IPS-NIHi11 (cell line): ENCODE measurements at places on chromosomes 2 and 18.

GRCh38 chr2:126704434-126705160, 48.6 kb downstream of the GYPC start:
- no peak for DNase-seq

GRCh38 chr2:186848873-186849578, at the start of gene ZSWIM2:
Gene ZSWIM2, minus strand, starts transcription at chr2:186849170. Its CDS starts 40 bp downstream, at chr2:186849130.
- DNase-seq, result peak; percentile 87

DNA sequence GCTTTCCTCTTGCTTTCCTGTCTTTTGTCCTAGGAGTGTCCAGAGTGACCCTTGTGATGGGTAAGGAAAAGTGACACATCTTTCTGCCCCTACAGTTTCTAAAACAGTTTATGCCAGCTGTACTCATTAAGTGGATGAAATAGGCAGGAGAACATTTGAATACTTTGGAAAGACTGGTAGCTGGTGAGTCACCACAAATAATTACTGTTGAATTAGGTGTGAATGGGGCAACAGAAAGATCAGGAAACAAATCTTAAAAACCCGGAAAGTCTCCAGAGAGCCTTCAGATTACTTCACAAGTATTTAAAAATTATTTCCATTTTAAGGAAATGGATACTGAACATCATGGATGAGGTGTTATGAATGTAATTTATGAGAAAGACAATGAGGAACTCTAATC, 278.5 kb downstream of the CLIP4 start:
- no peak for DNase-seq

GRCh38 chr2:190380962-190381412, 27.2 kb upstream of the MFSD6 start:
- no peak for DNase-seq

GRCh38 chr18:40956213-40956612, 998.8 kb upstream of the PIK3C3 start:
- DNase-seq, result no peak

GRCh38 chr2:201194097-201194496, 11.2 kb downstream of the CASP10 start:
- no peak for DNase-seq

- DNase-seq, result peak; percentile 64
These were observed 828 bp downstream of the CIB4 start for GRCh38 chr2:26640331-26640745.

- peak; percentile 59 for DNase-seq
These were observed 152.3 kb downstream of the MEIS1 start for GRCh38 chr2:66587216-66587615.

- no peak for DNase-seq
These were observed 972 bp upstream of the IGFBP5 start for GRCh38 chr2:216696321-216696720.

- DNase-seq, result peak; percentile 52
These were observed 335 bp downstream of the HES6 start for GRCh38 chr2:238239543-238239862.

DNA sequence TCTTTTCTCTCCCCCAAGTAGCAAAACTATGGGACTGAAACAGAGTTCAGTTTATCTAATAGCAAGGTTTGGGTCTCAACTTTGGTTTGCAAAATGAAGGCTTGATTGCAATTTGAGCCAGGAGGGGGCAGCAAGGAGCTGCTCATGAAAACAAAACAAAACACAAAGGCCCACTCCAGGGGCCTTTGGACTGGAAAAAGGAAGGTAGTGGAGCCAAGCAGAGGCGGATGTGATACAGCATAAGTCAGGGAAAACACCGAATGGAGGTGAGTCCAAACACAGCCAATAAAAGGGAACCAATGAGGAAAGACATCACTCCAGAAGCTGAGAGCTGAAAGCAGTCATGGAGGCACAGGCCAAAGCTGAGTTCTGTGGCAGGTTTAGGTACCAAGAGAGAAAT, 799.7 kb upstream of the ACVR2A start:
- peak; percentile 46 for DNase-seq

DNA sequence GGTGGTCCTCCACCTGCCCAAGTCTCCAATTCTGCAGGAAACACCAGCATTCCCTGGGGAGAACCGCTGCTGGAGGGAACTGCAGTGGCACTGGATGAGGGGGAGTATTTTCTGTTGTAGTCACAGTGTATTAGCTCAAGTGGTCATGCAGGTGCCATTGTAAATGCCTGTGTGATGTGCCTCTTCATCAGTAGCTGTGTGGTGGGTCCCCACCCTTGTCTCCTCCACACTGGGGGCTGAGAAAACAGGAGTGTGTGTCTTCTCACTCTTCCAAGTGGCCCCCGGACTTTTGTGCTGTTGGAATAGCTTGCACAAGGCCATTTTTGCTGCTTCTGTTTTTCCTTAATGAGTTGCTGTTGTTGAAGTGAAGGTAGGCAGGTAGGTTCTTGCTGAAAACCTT, 8.7 kb downstream of the NCK2 start:
- DNase-seq, result no peak

DNA sequence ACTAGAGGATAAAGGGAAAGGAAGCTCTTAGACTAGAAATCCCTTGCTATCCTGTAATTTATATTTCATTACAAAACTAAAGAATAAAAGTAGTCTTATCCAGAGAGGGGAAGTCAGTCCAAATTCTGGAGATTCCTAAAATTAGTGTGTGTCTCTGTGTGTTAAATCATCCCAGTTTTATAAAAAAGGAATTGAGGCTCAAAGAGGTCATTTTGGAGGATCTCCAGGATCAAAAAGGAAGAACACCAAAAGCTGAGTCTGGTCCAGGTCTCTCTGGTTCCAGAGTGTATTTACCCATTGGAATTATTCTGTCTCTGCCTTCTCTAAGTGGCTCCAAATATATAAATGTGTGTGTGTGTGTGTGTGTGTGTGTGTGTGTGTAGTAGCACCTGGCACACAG, 166.7 kb downstream of the NRXN1 start:
- no peak for DNase-seq

- no peak for DNase-seq
These were observed 6.1 kb downstream of the IL18R1 start for GRCh38 chr2:102361632-102362241.

- no peak for DNase-seq
These were observed 675.6 kb upstream of the CELF4 start for GRCh38 chr18:38241216-38241615.

DNA sequence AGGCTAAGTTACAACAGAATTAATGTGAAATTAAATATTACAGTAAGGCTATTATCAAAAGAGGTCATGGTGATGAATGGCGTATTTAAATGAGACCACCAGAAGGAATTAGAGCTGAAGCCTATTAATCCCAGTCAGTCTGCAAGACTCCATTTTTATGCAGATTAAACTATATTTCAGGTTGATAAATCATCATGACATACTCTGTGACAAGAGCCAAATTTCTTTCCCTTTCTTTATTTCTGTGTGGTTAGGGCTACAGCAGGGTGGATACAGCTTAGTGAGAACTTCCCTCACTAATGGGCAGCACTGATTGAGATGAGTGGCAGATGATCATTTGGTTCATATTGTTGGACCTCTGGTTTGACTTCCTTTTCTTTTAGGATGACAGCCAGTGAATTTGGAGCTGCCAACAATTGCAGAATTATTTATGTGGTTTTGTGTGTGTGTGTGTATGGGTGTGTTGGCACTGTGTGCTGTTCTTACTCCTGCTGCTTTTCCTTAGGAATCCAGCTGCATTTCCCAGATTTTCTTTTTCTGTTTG, 481.3 kb downstream of the PIK3C3 start:
- no peak for DNase-seq

DNA sequence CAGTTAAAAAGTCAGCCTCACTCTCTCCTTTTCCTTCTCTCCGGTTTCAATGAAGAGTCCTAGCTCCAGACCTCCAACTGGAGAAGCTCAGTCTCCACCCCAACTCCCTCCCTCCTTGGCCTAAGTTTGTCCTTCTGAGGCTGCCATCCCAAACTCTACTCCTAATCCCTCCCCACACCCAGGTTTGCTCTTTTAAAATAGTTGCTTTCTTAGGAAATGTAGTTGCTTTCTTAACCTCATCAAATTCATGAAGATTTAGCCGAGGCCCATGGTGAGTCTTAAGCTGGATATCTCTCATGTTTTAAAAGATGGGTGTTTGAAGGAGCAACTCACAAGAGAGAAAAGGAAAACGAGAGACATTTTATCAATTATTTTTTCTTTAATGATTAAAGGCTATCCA, 937 bp upstream of the LANCL1 start:
- peak; percentile 59 for DNase-seq

DNA sequence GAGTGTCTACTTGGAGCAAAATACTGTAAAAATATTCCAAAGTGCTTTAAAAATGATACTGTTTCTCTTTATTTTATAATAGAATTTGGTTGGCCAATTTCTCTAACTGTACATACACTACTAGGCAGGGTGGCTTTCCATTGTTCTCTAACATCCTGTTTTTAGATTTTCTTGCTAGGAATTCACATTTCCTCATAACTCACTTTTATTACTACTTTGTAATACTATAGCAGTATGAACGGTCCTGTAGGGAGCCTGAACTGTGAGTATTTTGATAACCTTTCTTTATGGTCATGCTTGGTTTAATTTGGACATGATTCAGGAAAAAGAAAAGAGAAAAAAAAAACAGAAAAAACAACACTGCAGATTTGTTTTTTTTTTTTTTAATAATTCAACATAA, 37.8 kb downstream of the GCG start:
- no peak for DNase-seq

- DNase-seq, result no peak
These were observed 95.5 kb upstream of the ATP8B1 start for GRCh38 chr18:57898506-57899124.

- no peak for DNase-seq
These were observed 6.7 kb upstream of the GALNT5 start for GRCh38 chr2:157250836-157251235.

DNA sequence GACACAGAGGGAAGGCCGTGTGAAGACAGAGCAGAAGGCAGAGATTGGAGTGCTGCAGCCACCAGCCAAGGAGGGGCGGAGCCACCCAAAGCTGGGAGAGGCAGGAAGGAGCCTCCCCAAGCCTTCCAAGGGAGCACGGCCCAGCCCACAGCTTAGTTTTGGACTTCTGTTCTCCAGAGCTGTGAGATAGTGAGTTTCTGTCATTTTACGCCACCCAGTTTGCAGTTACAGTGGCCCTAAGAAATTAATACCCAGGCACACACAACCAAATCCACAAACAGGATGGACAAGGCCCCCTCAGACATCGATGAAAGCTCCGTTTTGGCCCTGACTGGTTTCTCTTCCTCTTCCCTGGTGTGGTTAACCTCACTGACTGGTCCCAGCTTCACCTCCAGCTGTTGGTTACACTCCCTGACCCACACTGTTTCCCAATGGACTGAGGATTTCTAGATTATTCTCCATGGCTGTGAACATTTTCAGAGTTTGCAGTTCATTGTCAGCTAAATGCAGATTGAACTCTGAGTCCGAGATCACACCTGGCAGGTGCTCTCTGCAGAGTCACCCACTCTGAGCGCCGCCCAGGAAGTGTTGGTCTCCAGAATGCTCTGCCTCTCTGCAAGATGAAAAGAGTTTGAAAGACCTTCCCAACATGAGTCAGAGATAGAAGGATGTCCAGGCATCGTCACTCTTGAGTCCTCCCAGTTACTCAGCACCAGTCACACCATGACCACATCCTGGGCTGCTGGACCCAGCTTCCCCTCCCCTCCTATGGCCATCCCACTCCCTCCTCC, 100.2 kb downstream of the TWIST2 start:
- DNase-seq, result no peak

DNA sequence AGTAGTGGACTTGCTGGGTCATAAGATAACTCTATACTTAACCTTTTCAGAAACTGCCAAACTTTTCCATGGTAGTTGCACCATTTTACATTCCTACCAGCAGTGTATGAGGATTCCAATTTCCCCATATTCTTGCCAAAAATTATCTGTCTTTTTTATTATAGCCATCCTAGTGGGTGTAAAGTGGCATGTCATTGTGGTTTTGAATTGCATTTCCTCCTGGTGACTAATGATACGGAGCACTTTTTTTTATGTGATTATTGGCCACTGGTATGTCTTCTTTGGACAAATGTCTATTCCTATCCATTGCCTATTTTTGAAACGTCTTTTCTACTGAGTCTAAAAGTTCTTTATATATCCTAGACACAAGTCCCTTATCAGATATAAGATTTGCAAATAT, 44.3 kb downstream of the CACNB4 start:
- no peak for DNase-seq

- DNase-seq, result no peak
These were observed 5.6 kb downstream of the WNT10A start for GRCh38 chr2:218885981-218886947.

DNA sequence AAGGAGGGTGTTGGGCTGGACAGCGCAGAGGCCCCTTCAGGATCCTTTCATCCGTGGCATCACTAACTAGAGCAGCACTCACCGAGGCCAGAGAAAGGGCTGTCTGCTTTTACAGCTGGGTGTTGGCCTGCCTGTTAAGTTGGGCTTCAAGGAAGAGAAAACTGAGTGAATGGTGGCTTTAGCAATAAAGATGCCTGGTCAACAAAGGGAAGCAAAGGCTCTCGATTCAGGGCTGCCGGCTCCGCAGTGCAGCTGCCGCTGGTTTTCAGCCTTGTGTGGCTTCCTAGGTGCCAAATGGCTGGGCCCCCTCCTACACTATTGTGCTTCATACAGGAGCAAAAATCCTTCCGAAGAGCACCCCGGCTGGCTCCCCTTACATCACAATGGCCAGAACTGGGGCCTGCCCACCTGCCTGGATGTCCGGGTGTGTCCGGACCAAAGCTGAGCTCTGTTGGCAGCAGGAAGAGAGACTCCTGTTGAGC, 61.0 kb upstream of the GPR45 start:
- DNase-seq, result no peak

GRCh38 chr2:190804182-190804795, 76.3 kb upstream of the GLS start:
- DNase-seq, result no peak
